ENCODE measurements at places on chromosomes 1 and 21.

DNA sequence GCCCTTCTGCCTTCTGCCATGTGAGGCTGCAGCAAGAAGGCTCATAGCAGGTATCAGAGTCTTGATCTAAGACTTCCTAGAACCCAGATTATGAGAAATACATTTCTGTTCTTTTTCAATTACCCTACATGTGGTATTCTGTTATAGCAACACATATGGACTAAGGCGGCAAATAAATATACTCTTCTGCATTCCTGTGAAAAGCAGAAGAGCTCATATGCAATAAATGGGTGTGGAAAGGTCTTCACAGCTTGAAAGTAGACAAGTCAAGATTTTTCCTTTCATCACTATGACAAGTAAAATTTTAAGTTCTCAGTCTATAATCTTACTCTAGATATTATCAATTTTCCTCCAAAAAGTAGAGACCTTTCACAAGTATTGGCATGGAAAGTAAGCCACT is 36.6 kb downstream of the TNFSF18 start:
- no peak for DNase-seq

- DNase-seq: no peak
Observed at GRCh38 chr1:214124281-214124805, 136.6 kb downstream of the PROX1 start.

DNA sequence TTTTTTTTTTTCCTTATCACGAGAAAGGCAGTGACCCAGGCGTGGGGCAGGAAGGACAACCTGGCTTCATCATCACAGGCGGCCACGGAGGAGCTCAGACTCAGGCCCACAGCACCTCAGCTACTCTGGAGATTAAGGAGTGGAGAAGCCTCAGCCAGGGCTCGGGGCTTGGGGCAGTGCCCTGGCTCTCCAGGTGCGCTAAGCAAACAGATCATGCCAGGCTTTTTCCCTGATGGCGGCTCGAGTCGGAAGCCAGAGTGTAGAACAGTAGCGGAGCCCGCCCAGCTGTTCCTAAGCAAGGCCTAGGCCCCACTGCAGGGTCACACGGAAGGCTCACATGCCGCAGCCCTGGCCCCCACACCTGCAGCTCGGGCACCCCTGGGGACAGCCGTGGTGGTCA is 70.7 kb downstream of the AGPAT3 start:
- no peak for DNase-seq

GRCh38 chr1:200894712-200895442 is at the start of gene INAVA:
Gene INAVA, plus strand, starts transcription at chr1:200894900. Its CDS starts 3,501 bp downstream, at chr1:200898401.
- no peak for DNase-seq

GRCh38 chr21:26179501-26179900 is 8.9 kb upstream of the APP start:
- no peak for DNase-seq

GRCh38 chr1:10781137-10781536 is 15.3 kb downstream of the CASZ1 start:
- DNase-seq: no peak

GRCh38 chr1:115976062-115976920 is at the start of gene SLC22A15:
Gene SLC22A15, plus strand, starts transcription at chr1:115976513. Its CDS starts 115 bp downstream, at chr1:115976628.
- DNase-seq: no peak

- DNase-seq: no peak
Observed at GRCh38 chr1:173302890-173303829, 96.0 kb upstream of the TNFSF4 start.

GRCh38 chr1:224431726-224432125 is 2.9 kb downstream of the WDR26 start:
- no peak for DNase-seq

- DNase-seq: no peak
Observed at GRCh38 chr1:11281518-11282331, 8.7 kb downstream of the UBIAD1 start.

Measured in NCI-H2107 (cell line).